Natural killer cell (primary cell): ENCODE measurements at places on chromosomes 1 and 21. TPM values are rescaled to one million over a fixed set of nuclear protein-coding genes. Genes with fewer than 3 reads are reported as not detected.

The PKNOX1 gene
- 21.5 TPM for total RNA-seq

DNA sequence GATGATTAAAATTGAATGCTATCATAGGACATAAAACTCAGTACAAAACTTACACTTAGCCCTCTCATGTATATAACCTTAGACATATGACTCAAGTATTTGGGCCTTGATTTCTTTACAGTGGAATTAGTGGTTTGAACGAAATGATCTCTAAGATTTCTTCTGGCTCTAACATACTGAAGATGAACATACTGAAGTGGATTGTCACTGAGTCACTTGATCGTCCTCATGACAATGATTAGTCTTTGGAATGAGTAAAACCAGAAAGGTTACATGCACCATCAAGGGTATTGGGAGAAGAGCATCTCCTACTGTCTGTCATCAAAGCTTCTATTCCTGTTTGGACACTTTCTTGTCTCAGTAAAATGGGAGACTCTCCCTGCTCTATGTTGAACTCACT is 17.4 kb downstream of the FMN2 start:
- DNase-seq: no peak

The FCGR3A gene
- total RNA-seq: 557 TPM

DNA sequence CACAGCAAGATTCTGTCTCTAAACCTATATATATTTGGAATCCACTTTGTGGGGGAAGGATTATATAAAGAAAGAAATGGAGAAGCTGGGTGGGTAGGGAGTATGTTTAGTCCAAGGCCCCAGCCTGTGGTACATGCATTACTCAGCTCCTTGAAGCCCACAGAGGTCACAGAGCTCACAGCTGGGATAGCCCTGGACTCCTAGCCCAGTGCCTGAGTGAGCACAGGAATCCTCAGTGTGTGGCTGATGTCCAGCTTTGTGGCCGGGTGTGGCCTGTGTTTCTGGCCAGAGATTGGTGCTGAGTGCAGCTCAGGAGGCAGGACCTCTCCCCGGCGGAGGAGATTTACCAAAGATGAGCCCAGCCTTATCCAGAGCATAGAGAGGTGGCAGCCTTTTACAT is 7.6 kb downstream of the CAPN9 start:
- no peak for DNase-seq

DNA sequence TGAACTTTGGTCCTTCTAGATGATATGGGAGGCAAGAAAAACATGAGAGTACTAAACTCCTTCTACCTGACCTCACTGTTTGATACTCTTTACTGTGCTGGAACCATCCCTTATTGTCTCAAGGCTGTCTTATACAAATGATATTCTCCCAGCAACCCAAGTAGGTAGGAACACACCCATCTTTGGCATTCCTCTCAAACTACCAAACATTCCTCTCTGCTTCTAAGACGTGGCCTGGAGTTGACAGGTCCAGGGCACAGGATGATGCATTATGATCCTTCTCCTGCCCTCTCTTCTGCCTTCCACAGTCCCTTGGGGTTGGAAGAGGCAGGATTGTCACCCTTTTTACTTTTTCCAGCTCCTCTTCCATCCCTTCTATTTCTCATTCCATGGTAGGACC is 90.5 kb downstream of the SPATA17 start:
- no peak for DNase-seq

DNA sequence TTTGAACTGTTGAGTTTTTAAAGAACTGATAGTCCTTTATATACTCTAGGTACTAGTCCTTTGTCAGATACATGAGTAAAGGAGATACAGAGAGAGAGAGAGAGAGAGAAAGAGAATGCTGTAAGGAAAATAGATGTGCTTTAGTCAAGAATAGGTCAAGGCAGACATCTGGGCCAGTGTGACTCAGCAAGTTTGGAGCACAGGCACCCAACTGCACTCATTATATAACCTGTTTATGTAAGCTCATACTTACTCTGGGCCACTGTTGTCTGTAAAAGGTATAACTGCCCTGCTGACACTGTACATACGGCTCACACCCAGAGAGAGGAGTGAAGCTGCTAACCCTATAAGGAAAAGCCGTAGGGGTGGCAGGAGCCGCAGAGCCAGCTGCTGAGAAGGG is 32.2 kb upstream of the AKT3 start:
- DNase-seq: no peak

DNA sequence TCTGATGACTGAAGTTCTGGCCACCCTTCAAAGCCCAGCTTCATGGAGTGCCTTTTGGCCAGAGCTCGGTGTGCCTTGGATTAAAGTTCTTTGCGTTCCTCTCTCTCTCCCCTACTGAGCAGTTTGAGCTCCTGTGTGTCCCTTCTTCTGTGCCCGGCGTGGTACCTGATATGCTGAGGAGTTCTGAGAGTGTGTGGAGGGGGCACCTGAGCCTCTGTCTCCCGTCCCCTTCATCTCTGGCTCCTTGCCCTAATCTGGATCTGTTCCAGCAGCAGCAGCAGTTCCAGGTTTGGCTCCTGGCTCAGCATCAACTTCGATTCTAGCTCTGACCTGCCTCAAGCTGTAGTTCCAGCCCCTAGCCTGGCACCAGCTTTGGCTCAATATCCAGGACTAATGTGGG is 25.1 kb upstream of the MYCL start:
- no peak for DNase-seq
